Activated naive CD4-positive, alpha-beta T cell treated with anti-CD3 and anti-CD28 coated beads for 36 hours (primary cell): ENCODE measurements at places on chromosomes 2 and 18. TPM values are rescaled to one million over a fixed set of nuclear protein-coding genes. Genes with fewer than 3 reads are reported as not detected.

DNA sequence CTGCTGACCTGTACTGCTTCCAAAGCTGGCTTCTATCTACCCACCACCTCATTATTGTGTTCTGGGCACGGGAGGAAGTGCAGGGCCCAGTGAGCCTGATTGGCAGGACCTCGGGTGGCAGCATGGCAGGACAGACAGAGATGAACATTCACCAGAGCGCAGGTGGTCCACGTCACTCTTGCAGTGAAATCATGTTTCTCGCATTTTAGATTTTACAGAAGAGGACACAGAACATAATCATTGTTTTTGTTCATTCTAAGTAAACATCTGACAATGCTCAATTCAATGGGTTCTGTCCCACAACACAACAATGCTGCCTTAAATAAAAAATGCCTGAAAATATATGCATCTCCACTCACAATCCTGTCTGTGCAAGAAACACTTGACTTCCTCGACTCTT is 11.5 kb upstream of the BIN1 start:
- no peaks in the 10 kb centered on the region for H3K36me3 ChIP-seq
- H3K27ac ChIP-seq, result no peak overlapping the region
- no peak for DNase-seq
- peaks cover 3% of the 10 kb centered on the region for H3K27me3 ChIP-seq

DNA sequence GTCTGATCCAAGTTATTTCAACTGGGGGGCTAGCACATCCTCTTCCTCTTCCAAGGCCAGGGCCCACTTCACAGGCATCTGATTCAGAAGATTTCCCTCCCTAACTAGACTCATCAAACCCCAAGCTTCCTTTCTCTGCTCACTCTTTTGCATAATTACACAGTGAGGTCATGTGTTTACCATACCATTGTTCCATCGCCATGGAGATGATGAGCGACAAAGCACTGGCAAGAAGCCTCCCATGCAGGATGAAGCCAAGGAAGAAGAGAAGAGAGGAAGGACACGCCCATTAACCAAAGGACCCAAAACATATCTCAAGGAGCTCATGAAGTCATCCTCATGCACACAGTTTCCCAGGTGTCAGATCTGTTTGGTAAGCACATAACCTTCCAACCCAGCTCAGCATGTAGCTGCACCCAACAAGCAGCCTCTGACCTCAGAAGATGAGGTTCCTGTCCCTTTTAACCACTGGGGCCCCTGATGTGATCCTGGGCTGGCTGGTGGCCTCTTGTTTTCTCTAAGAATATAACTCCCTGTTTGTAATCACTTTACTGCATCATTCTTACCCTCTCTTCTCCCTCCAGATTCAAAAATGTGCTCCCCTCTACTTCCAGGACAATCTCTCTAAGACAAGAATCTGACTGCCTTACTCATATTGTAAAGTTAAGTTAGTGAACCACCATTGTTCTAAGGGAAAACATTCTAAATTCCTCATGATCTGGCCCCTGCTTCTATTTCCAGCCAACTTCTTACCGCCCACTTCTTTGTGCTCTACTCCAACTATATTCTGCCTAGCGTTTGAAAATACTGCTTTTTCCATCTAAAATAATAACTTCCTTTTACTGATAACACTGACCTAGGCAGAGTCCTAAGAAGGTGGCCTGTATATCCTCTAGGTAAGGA is 190.1 kb downstream of the TTC32 start:
- no peaks in the 10 kb centered on the region for H3K4me1 ChIP-seq
- no peak overlapping the region for H3K4me3 ChIP-seq
- peaks cover 9% of the 10 kb centered on the region for H3K27me3 ChIP-seq
- H3K36me3 ChIP-seq, result no peaks in the 10 kb centered on the region

DNA sequence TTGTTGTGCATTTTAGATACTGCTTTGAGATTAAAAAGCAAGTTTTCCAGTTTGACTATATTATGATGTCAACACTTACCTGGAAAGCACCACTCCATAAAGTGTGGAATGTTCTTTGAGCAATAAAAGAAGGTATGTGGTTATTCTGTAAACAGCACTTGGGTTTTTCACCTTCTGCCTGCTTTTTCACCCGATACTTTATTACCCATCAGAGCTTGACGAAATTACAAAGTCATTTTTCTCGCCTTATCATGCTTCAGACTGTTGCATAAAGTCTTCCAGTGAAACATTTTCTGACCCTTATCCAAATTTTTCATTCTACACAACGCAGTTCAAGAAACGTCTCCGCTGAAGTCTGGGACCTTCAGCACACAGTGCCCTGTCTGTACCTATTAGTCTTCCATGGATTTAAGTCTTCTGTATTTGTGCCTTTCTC is 25.2 kb downstream of the CAB39 start:
- H3K27me3 ChIP-seq, result no peaks in the 10 kb centered on the region
- no peak overlapping the region for H3K4me3 ChIP-seq
- peaks cover 67% of the 10 kb centered on the region for H3K4me1 ChIP-seq
- peaks cover 20% of the 10 kb centered on the region for H3K36me3 ChIP-seq

- H3K4me3 ChIP-seq, result no peak overlapping the region
- no peak overlapping the region for H3K27ac ChIP-seq
- no peaks in the 10 kb centered on the region for H3K36me3 ChIP-seq
- H3K27me3 ChIP-seq, result no peaks in the 10 kb centered on the region
Observed at GRCh38 chr2:220440731-220441130, 813.3 kb downstream of the SLC4A3 start.

Gene AGXT
- not detected for total RNA-seq

DNA sequence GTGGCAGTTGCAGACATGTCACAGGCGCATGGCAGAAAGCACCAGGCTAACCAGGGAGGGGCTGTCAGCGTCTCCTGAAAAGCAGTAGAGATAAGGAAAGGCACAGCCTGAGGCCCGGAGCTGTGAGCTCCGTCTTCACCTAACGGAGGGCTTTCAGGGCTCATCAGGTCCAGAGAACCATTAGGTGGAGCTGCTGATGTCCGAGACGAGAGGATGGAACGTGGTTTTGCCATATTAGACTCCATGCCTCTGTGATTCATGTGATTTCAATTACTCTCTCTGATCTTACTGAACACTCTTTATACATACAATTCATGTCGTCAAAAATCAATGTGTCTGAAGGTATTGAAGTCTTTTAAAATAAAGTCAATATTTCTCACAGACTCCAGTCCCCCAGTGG is 120.3 kb upstream of the RAB6C start:
- H3K4me1 ChIP-seq, result no peaks in the 10 kb centered on the region
- DNase-seq, result no peak
- no peaks in the 10 kb centered on the region for H3K36me3 ChIP-seq

GRCh38 chr2:42117923-42118753 is 51.0 kb upstream of the EML4 start:
- peaks cover 49% of the 10 kb centered on the region for H3K4me1 ChIP-seq
- H3K27ac ChIP-seq, result peak overlapping the region; percentile 63
- no peak for DNase-seq

Gene SMCHD1
- 91.3 TPM for total RNA-seq

DNA sequence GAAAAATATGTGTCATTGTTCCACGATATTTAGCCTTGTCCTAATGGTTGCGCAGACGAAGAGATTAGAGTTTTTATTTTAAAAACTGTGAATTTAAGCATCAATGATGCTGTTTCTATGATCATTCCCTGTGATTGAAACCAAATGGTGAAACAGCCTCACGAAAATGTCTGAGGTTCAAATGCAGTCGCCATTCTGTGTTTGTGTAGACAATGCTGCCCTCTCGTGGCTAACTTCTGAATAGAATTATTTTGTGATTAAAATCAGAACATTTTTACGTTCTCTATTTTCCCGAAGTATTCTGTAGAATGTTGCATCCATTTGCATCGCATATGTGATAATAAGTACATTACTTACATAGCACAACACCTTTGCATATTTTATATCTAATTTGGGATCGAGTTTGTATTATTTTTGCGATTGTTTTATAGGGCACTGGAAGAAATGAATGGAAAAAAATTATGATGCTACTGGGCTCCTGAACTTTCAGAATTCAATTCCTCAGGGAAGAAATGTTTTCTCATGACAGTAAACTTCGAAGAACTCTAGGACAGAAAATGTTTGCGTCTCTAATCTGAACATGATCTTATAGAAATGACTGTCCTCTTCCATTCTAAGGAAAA is 54.8 kb upstream of the CREB1 start:
- no peaks in the 10 kb centered on the region for H3K36me3 ChIP-seq
- DNase-seq, result peak; percentile 67
- H3K4me3 ChIP-seq, result no peak overlapping the region
- H3K27me3 ChIP-seq, result no peaks in the 10 kb centered on the region
- peaks cover 34% of the 10 kb centered on the region for H3K4me1 ChIP-seq

- no peaks in the 10 kb centered on the region for H3K36me3 ChIP-seq
- no peak overlapping the region for H3K4me3 ChIP-seq
- H3K27me3 ChIP-seq, result peaks cover 2% of the 10 kb centered on the region
- no peak overlapping the region for H3K27ac ChIP-seq
Observed at GRCh38 chr2:7411691-7412090, 494.5 kb downstream of the RNF144A start.

DNA sequence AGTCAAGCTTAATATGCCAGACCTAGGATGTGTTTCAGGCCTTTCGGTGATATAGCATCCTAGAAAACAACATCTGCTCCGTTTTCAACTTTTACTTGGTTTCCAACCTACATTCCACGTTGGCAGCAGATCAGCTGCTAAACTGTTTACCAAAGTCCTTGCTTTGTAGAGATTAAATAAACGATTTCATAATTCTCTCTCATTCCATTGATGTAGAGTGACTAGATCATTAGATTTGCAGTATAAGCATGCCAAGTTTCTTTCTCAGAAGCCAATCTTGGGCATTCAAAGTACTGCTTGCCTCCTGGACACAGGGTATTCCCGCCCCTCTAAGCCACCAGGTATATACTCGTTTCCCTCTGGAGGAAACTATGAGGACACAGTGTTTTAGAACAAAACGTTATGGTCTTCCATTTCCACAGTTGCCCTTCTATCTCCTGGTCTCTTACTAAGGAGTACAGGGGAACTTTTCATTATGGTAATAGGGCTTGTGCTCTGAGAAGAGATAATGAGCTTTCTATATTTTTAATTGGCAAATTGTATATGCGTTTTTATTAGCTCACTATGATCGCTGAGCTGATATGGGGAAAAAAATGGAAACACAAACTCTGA is 10.5 kb upstream of the INSIG2 start:
- no peaks in the 10 kb centered on the region for H3K4me1 ChIP-seq
- no peaks in the 10 kb centered on the region for H3K27me3 ChIP-seq
- H3K4me3 ChIP-seq, result no peak overlapping the region
- H3K27ac ChIP-seq, result no peak overlapping the region
- H3K36me3 ChIP-seq, result no peaks in the 10 kb centered on the region

Gene CHRNA1
- total RNA-seq, result not detected

DNA sequence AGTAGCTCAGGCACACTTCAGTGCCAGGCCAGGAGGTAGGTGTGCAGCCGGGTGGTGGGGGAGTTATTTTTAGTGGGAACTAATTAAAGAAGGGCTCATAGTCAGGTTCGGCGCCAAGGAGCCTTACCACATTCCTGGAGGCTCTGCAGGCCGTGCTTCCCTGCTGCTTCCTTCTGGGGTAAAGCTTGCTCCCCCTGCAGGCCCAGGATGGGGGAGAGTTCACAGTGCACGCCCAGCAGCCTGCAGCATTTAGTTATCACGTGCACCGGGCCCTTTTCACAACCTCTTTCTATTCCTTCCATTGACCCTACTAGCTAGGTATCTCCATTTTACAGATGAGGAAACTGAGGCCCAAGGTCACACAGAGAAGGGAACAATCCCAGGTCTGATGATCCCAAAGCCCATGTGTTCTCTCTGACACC is 2.5 kb downstream of the KCNF1 start:
- H3K27me3 ChIP-seq, result peaks cover 32% of the 10 kb centered on the region
- peak; percentile 12 for DNase-seq
- H3K36me3 ChIP-seq, result peaks cover 2% of the 10 kb centered on the region

Gene EMX1
- total RNA-seq, result not detected

- H3K4me1 ChIP-seq, result no peaks in the 10 kb centered on the region
- no peak for DNase-seq
Observed at GRCh38 chr2:133296401-133296800, 271.9 kb downstream of the NCKAP5 start.

GRCh38 chr2:9941196-9941995 is 10.1 kb upstream of the GRHL1 start:
- no peak for DNase-seq
- no peak overlapping the region for H3K4me3 ChIP-seq
- H3K4me1 ChIP-seq, result no peaks in the 10 kb centered on the region
- no peaks in the 10 kb centered on the region for H3K36me3 ChIP-seq
- H3K27ac ChIP-seq, result no peak overlapping the region

DNA sequence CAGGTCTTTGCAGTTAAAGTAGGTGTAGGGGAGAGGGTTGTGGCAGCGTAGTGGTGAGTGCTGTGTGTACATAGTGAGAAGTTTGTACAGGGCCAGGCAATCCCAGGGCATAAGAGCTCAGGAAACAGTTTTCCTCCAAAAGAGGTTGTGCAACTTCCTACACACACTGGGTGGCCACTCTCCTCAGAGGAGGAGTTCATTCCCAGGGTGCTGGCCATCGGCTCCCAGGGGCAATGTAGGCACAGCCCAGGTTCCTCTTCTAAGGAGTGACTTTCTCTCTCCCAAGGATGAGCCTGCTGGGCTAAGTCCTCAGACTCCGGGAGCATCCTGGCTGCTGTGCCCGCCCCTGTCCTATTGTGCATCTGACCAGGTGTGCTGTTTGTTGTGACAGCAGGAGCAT is 3.0 kb downstream of the ACOXL start:
- H3K27me3 ChIP-seq, result peaks cover 83% of the 10 kb centered on the region
- H3K4me3 ChIP-seq, result no peak overlapping the region
- DNase-seq, result no peak
- H3K36me3 ChIP-seq, result no peaks in the 10 kb centered on the region

GRCh38 chr2:26243470-26244308 is 743 bp downstream of the HADHA start:
- peak; percentile 25 for DNase-seq
- H3K36me3 ChIP-seq, result peaks cover 1% of the 10 kb centered on the region
- H3K27ac ChIP-seq, result peak overlapping the region; percentile 97
- peak overlapping the region; percentile 99 for H3K4me3 ChIP-seq
- no peaks in the 10 kb centered on the region for H3K27me3 ChIP-seq

GRCh38 chr2:6723865-6724604 is 141.7 kb downstream of the CMPK2 start:
- no peak overlapping the region for H3K27ac ChIP-seq
- no peaks in the 10 kb centered on the region for H3K4me1 ChIP-seq
- H3K27me3 ChIP-seq, result peaks cover 6% of the 10 kb centered on the region
- H3K36me3 ChIP-seq, result no peaks in the 10 kb centered on the region
- no peak for DNase-seq

DNA sequence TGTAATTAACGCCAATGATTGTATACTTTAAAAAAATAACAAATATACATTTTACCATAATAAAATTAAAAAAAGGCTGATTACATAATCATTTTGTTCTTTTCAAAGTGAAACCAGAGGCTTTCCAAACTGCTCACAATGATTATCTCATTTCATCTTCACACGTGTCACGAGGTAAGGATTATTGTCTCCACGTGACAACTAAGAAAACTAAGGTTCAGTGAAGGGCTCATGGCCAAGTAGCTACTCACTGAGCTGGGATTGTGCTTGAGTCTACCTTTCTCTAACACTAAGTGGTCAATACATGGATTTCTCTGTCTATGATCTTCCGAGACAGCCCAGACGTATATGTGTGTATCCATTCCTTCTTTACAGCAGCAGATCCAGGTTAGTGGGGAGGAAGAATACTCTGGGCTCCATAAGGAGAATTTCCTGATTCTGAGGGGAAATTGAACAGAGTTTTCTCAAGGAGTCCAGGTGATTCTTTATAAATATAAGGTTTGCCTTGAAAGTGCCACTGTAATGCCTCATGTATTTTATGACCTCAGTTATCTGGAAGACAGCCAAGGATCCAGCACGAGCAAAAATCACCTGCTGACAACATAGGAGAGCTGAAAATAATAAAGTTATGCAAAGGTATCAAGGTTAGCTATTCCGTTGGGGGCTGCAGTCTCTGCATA is 25.6 kb upstream of the ACSL3 start:
- H3K27ac ChIP-seq, result no peak overlapping the region
- no peak overlapping the region for H3K4me3 ChIP-seq
- no peaks in the 10 kb centered on the region for H3K36me3 ChIP-seq
- no peaks in the 10 kb centered on the region for H3K4me1 ChIP-seq
- DNase-seq, result no peak
- peaks cover 9% of the 10 kb centered on the region for H3K27me3 ChIP-seq

Gene MAP3K19
- total RNA-seq, result not detected
